ENCODE measurements at places on chromosomes 12 and 14.

DNA sequence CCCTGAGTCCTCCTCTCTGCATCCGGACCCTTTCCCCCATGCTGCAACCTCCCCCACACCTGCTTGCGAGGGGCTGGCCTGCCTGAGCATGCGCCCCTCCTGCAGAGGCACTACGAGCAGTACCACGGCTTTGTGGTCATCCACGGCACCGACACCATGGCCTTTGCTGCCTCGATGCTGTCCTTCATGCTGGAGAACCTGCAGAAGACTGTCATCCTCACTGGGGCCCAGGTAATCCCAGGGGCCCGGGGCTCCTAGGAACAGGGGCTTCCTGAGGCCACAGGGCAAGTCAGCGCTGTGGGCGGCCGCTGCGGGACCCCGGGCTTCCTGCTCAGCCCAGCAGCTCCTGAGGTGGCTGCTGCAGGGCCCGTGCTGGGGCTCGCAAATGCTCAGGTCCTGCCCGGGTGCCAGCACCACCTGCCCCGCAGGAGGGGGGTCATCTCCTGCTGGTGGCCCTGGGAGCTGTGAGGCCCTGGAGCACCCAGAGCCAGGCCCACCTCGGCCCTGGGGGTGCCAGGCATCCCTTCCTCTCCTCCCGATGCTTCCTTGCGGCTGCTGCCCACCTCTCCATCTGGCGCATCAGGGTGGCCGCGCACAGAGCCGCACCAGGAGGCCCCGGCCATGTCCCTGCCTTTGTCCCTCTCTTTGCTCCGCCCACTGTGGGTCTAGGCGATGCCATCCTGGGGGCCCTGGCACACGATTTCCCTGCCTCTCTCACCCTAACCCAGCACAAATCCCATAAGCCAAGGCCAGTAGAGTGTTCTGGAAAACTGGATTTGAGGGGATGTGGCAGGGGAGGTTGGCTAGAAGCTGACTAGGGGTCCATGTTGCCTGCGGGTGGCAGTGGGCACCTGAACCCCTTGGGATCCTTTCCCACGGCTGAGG is 10.2 kb downstream of the ASPG start:
- DNase-seq = no peak

DNA sequence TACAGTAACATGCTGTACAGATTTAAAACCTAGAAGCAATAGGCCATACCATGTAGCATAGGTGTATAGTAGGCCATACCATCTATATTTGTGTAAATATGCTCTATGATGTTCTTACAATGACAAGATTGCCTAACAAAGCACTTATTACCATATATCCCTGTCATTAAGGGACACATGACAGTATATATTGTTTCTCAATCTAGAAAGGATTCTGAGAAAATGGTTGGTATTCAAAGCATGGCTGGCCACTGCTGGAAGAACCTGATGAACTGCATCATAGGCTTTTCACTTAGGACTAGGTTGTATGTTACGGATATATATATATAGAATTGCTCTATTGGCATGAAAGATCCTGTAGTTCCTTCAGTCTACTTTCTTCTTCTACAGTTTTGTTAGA is 125.2 kb upstream of the SLC38A2 start:
- DNase-seq = no peak

GRCh38 chr12:131466306-131466705 is 244.6 kb upstream of the SFSWAP start:
- DNase-seq = no peak

DNA sequence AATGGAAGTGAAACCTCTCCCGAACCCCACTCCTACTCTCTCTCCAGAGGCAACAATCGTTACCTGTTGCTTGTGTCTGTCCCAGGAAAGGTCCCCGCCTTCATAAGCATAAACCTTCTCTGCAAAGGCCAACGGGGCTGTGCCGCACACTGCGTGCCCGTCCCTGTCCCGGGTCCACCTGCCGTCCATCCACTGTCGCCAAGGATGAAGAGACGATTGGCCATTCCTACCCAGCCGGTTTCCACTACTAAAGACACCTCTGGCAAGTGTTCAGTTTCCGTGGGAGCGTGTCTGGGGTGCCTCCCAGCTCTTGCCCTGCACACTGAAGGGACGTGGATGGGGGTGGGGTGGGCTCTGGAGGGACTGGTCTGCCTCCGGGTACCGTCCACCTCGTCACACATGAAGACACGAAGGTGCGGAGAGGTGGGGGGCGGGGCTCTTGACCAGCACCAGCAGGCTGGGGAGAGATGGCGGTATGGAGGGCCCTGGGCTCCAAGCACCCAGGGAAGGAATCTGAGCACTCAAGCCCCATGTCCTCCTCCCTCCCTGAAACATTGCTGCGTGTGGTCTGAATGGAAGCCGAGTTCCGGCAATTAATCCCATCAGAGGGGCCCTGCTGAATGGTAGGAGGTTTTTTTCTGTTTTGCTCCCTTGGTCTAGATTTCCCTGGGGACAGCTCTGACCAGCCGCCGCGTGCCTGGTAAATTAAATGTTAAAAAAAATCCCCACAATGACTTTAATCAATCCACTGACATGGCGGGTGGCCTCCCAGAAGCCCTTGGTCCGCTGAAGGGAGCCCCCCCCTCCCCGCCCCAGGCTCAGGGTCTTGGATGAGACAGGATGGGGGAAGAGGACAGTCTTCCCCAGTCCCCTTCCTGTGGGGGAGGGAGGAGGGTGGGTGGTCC is 4.1 kb upstream of the KIF26A start:
- DNase-seq = no peak

- DNase-seq = peak; percentile 63
These were observed 22.4 kb downstream of the ARG2 start for GRCh38 chr14:67641902-67642749.

GRCh38 chr12:52241205-52241842 is 8.3 kb downstream of the KRT7 start:
- DNase-seq = no peak
